ENCODE measurements at places on chromosomes 3 and 15.

DNA sequence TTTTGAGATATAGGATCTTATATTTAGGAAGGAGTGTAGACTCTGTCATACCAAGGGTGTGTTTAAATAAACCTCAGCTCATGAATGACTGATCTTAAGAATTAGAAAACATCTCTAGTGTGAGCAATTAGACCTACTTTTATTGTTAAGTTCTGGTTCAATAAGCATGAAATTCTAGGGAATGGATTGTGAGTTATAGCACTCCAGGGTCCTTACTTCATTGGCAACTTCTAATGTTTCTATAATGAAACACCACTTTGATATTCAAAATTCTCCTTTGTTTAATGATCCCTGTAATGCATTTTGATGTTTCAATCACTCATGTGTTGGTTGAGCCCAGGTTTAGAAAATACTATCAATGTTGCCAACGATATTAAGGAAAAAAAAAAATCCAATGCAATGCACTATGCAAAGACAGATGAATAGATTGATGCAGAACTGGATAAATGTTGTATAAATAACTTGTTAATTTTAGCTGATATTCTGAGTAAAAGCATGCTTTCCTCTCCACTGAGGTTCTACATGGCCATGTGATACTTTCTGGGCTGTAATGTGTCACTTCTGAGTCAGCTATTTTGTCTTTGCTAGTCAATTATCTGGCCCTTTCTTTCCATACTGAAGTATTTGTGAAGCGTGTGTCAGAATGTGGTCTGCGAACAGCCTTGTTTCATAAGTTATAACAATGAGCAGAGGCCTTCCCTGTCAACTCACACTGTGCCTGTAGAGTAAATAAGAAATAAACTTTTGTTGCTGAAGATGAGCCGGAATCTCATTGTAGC is 1035.9 kb downstream of the PLOD2 start:
- no peak for DNase-seq

DNA sequence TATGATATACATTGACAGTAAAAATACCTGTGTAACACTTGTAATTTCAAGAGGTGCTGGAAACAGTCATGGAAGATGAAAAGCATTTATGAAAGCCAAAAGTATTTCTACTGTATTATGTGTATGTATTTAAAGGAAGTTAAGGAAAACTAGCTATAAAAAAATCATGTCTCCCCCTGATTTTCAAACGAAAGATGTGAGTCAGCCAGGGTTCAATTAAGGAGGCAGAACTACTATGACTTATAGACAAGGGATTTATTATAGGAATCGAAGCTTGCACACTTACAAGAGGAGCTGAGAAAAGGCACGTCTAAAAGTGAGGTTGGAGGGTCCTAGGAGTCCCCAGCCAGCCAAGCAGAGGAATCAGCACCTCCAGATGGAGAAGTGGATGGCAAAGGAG is 119.4 kb downstream of the SUCLG2 start:
- no peak for DNase-seq

GRCh38 chr15:85477061-85477460 is 96.7 kb downstream of the AKAP13 start:
- no peak for DNase-seq

DNA sequence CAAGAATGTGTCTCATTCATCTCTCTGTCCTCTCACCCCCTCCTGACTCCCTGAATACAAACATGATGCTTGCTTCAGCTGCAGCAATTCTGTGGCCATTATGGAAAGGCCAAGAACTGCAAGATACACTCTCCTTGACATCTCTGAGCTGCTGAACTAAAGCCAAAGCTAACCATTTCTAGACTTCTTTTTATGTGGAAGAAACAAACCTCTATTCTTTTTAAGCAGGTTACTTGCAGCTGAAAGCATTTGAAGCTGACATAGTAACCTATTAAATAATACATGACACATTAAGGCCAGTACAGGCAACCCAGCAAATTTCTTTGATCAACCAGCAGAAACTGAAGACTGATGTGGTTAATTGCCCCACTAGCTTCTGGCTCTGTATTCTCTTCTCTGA is 17.5 kb downstream of the FHIT start:
- DNase-seq, result no peak

DNA sequence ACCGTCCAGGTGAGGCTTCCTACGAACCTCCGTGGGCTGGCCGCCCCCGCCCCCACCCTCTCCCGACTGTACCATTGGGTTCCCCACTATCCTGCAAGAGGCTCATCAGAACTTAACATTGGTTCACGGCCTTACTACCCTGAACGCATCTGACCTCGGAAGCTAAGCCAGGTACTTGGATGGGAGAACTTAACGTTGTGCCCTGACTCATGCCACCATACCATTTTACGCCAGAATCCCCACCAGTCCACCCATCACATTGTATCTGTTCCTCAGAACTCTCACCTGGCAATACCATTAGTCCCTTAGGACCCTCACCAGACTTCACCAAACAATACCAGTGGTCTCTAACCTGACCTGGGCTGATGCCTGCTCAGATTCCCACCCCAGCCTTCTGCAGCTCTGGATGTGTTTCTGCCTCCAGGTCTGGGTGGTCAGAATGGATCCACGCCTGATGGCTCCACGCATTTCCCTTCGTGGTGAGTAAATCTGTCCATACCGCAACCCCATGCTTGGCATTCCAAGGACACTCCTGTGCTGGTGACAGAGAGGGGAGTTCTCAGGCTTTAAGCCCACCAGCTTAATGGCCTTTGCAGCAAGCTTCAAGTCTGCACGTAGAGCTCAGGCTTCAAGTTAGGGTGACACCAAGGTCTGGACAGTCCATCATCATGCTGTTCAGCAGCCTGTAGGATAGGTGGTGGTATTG is 562 bp downstream of the TCTA start:
- no peak for DNase-seq

DNA sequence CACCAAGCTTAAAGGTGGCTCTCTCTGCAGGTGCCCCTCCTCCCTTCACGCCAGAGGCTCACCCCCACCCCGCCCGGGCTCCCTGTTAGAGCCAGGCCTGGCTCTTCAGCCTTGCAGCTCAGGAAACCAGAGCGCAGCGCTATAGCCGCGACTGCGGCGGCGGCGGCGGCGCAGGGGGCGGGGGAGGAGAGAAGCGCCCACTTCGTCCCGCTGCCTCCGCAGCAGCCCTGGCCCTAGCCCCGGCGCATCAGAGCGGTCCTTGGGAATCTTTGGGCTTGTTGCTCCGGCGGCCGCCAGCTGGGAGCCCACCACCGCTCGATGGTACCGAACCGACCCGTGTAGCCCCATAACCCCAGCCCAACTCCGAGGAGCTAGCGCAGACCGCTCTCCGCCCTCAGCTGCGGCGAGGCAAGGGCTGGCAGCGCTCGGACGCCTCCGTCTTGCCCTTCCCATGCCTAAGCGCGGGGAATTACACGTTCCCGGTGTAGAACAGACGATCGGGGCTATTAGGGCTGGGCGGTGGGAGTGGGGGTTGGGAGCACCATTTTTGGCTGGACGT is 1.2 kb downstream of the RASGRF1 start:
- no peak for DNase-seq

DNA sequence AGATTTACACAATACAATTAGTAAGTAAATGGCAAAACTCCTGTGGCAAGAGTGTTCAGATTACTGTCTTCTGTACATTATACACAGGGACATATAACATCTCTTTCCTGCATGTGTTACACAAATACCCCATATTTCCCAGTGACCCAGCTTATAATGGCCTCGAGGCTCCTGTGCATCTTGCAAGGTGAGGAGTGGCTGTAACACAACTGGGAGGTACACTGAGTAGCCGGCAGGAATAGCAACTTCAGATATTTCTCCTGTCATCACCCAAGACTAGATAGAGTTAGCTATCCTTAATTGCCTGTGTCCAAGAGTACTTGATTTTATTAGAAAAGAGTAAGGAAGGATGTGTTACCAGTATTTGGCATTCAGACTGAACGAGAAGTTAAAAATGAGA is 5.6 kb downstream of the GMPS start:
- DNase-seq, result no peak

- DNase-seq, result no peak
Measured at GRCh38 chr3:30620402-30621360, 14.3 kb downstream of the TGFBR2 start.

DNA sequence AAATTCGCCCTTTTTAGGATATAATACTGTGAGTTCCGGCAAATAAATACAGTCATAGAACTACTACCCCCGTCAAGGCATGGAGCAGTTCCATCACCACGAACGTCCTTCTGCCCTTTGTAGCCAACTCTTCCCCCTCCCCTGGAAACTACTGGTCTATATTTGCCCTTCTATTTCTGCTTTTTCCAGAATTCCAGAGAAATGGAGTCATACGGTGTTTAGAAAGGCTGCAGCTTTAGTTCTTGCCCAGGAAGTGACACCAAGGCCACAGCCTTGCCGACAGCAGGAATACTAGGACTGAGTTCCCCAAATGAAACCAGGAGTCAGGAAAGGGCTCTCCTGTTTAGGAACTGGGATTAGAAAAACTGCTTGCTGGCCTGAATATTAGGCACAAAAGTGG is 291.2 kb downstream of the FAM43A start:
- no peak for DNase-seq

DNA sequence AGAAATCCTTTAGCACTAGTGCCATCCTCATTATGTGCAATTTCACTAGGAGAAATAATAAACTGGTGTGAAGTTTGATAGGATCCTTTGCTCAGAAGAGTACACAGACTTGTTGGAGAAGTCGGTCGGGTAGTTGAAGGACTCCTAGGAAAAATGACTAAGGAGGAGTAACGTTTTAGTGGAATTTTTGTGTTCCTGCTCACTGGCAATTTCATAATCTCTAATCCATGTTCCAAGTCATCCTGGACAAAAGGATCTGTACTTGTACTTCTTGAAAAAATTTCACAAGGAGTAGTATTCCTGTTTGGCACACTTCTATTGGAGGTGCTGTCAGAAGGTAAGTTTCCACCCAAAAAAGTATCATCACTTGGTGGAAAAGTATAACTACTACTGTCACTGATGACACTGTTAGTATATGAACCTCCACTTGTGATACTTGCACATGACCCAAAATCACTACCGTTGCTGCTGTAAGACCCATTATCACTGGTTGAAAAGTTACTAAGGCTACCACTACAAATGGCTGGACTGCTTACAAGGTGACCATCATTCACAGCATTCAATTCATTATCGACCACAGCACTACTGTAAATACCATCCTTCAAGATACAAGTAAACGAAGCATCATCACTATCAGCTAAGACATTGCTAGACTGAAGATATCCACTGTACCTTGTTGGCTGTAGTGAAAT is 77.4 kb downstream of the NEDD4 start:
- DNase-seq, result no peak

DNA sequence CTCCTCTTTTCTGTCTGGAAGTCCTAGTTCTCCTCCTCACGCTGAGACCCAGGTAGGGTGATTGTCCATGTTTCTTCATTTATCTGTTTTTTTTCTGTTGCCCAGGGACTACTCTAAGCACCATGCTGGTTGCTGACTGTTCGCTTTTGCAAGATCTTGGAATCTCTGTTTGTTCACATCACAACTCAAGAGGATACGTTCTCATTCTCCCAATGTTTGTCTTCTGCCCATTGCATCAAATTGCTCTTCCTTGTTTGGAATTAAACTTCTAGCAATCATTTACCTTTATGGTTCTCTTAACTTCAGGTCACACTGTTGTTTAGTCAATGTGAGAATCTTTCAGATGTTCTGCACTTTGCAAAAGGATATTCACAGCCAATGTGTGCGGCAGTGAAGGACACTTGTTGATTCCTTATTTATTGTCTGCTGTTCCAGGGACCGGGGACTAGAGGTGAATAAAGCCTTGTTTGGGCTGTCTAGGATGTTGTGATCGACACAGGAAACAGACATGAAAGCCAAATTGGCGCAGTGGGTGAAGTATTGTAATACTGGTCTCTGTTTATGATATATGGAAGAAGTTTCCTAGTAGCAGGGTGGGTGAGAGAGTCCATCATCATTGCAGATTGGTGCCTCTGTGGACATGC is 24.5 kb downstream of the LPP start:
- DNase-seq, result no peak

GRCh38 chr15:85003593-85004312 is 22.1 kb downstream of the PDE8A start:
- no peak for DNase-seq

GRCh38 chr15:64501396-64501715 is 41.0 kb downstream of the ZNF609 start:
- DNase-seq, result no peak

DNA sequence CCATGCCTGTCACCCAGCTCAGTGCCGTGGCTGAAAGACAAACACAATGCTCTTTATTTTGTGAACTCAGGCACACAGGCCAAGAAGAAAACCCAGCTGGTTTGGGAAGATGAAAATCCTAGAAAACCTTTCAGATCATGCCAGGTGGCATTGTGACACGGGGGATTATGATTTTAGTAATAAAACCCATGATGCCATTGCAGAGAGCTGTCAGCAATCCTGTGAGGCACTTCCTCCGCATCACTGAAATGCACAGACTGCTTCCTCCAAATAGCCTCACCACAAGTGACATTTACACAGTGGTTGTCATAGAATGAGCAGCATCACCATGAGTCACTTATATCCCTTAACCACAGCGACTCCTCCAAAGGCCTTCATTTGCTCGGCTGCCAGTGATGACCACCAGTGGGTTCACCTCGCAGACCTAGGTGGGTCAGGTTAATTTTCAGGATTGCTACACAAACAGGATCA is 22.7 kb downstream of the ABHD6 start:
- no peak for DNase-seq

DNA sequence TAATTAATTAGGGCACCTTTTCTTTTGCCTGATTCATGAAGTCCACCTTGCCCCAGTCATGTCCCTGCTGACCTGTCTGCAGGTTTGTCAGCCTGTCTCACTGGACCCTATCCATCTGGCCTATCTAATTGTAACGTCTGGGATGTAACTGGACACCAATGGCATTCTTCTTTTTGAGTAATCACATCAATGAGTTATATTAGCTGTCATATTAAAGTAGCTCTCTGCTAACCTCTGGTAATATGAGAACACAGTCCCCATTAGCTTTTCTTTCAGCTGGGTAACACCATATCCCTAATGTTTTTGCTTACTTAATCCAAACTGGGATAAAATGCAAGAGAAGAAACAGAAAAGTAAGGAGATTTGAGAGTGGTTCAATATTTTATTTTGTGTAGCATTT is 166.2 kb upstream of the VEPH1 start:
- DNase-seq, result no peak

DNA sequence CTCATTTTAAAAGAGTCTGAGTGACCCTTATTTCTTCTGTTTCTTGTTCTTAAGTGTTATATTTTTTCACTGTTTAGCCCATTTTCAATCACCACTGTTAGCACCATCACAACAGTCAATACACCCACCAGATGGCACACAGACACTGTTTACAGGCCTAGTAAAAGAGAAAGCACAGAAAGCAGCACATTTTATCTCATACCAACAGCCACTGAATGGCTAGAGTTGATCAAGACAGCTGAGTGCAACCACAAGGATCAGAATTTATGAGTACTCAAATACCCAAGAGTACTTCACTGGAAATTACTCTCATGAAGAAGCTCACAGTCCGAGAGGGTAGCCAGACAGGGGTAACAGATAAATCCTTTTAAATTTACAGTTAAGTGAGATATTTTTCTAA is 127.0 kb downstream of the TFDP2 start:
- no peak for DNase-seq
